ENCODE measurements at places on chromosomes 1 and 21.

DNA sequence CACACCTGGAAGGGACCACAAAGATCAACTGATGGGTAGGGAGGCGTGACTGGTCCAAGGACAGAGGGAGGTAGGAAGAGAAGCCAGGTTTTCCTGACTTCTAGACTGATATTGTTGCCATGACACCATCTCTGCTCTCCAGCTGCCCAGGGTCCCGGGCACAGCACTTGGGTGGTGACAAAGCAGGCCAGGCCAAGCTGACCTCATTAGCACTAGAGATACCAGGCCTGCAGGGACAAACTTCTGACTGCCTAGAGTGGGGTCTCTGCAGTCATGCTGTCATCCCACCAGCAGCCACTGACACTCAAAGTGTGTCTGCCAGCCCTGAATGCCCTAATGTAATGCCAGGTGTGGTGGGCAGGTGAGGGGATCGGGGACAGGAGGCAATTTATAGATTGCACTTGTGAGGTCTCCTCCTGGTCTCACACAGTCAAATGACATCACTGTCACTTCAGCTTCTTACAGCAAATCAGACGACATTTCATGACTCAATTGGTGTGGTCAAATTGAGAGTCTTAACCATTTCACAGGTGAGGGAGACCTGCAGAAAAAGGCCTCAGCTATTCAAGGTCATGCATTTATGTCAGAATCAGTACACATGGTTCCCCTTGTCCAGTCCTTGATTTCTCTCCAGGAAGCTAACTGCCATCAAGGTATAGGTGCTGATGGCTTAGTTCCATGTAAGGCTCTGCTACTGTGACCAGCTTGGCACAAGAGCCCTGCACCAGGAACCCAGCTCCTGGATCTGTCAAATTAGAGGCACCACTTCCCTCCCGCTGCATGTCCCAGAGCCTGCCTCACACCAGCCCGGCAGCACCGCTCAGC is 2.7 kb downstream of the SLC9A1 start:
- DNase-seq: no peak

- DNase-seq: no peak
Measured at GRCh38 chr1:82695443-82695842, 894.7 kb downstream of the ADGRL2 start.

GRCh38 chr1:50531027-50531426 is 107.8 kb upstream of the DMRTA2 start:
- no peak for DNase-seq

DNA sequence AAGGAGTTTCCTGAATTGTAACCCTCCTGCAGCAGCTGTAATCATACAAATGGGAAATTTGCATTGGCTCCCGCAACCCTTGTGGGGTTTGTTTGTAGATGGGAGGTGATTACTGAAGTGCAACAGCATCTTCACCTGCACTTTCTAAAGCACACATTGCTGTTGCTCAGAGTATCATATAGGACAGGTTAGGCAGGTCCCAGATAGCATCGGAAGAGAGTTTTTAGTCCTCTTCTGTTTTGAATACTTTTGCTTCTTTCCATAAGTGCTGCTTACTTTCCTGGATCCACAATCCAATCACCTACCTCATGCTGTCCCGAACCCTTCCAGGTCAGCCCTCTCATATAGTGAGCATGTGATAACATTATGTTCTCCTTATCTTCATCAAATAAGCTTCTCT is 300.4 kb downstream of the PTPRC start:
- DNase-seq: no peak

DNA sequence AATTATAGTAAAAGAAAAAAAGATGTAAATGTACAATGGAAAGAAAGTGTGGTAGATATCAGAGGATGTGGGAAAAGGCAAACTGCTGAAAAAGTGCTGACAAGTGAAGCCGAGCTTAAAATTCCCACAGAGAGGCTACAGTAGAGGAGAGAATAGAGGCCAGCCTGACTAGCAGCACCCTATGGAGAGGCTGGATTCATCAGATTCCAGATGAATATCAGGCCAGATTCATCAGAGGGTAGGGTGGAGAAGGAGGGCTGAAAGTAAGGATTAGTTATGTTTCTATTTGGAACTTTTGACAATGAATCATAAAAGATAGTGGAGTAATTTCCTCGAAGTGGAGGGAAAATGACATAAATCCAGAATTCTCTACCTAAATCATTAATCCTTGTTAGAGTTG is 60.4 kb upstream of the NEK7 start:
- DNase-seq: no peak

DNA sequence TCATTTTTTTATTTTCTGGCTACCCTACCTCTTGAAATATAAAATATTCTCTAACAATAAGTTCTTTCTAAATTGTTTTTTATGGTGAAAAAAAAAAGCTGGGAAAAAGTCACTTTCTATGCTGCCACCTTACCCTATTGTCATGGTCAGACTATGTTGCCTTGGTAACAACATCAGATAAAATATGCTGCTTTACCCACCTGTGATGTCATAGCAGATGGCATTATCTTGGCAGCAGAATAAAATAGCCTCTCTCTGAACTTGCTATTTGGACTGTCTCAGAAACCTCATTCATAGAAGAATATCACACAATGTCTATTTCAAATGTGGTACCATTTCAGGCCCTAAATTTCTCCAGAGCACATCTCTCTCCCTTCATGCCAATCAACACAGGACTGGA is 69.6 kb upstream of the SGIP1 start:
- no peak for DNase-seq

- DNase-seq: no peak
Measured at GRCh38 chr1:181551249-181551648, 67.9 kb downstream of the CACNA1E start.

DNA sequence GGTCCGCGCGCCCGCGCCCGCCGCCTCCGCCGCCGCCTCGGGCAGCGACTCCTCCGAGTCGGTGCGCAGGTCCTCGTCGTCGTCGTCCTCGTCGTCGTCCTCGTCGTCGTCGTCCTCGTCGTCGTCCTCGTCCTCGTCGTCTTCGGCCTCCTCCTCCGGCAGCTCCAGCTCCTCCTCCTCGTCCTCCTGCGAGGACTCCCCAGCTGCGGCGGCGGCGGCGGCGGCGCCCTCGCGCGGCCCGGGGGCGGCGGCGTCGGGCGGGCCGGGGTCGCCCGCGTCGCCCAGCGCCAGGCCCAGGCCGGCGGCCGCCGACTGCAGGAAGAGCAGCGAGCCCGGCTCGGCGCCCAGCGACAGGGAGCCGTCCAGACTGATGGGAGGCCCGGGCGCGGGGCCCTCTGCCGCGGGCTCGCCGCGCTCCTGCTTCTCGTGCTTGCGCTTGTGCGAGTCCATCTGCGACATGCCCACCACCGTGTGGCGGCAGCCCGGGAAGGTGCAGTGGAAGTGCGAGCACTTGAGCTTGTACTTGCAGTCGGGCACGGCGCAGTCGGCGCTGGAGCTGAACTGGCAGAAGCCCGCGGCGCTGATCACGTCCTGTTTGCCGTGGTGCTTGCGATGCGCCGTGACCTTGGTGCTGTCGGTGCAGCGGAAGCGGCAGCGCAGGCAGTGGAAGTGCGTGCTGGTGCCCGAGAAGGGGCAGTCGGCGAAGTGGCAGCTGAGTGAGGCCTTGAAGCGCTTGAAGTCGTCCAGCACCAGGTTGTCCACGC is 157.3 kb downstream of the CASZ1 start:
- no peak for DNase-seq

DNA sequence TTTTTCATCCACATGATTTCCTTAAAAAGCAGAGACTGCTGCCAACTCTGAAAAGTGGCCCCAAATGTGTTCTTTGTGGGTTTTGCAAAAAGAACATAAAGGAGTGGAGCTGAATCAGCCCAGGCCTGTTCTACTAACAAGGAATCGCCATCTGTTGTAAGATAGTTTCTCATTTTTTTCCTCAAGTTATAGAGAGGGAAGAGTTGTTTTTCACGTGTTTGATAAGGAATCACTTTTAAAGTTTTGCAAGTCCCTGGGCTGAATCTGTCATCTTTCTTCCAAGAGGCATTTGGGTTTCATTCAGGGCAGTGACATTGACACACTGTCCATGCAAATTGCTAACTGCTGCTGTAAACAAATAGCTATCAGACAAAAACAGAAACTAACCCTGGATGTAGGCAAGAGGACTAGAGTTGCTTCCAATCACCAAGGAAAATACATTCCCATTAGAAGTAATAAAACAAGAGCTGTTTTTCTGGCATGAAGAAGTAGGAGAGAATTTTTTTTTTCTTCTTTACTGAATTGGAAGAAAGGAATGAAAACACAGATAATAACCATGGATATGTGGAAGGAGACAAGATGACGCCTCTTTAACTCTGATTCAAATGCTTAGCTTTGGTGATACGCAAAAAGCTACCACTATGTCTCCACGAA is 58.8 kb upstream of the TBX15 start:
- no peak for DNase-seq

DNA sequence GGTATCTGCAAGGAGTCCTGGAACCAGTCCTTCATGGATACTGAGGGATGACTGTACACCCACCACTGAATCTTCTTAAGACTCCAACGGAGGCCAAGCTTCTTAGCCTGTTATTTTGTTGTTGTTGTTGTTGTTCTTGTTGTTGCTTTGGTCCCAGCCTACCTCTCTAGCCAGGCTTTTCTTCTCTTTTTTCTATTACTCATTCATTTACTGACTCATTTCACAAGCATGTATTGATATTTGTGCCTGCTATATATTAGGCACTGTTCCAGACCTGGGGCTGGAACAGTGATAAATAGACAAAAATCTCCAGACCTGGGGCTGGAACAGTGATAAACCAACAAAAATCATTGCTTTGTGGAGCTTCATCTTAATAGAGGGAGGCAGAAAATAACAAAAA is 20.4 kb downstream of the CENPF start:
- no peak for DNase-seq

- DNase-seq: no peak
Measured at GRCh38 chr1:40204856-40205255, 42.9 kb upstream of the TMCO2 start.

GRCh38 chr1:100835866-100836842 is 58.5 kb downstream of the EXTL2 start:
- no peak for DNase-seq

- no peak for DNase-seq
Measured at GRCh38 chr1:232704694-232705680, 75.1 kb upstream of the SIPA1L2 start.

GRCh38 chr1:76302711-76303339 is 228.3 kb downstream of the ST6GALNAC3 start:
- DNase-seq: no peak

All from NCI-H524 treated with DMSO at 0.1 percent for 48 hours (cell line).